Activated naive CD8-positive, alpha-beta T cell treated with anti-CD3 and anti-CD28 coated beads for 36 hours (primary cell): ENCODE measurements at places on chromosomes 16 and 17.
A peak's percentile ranks its signal among the peaks of the same experiment; 100 is the strongest.

DNA sequence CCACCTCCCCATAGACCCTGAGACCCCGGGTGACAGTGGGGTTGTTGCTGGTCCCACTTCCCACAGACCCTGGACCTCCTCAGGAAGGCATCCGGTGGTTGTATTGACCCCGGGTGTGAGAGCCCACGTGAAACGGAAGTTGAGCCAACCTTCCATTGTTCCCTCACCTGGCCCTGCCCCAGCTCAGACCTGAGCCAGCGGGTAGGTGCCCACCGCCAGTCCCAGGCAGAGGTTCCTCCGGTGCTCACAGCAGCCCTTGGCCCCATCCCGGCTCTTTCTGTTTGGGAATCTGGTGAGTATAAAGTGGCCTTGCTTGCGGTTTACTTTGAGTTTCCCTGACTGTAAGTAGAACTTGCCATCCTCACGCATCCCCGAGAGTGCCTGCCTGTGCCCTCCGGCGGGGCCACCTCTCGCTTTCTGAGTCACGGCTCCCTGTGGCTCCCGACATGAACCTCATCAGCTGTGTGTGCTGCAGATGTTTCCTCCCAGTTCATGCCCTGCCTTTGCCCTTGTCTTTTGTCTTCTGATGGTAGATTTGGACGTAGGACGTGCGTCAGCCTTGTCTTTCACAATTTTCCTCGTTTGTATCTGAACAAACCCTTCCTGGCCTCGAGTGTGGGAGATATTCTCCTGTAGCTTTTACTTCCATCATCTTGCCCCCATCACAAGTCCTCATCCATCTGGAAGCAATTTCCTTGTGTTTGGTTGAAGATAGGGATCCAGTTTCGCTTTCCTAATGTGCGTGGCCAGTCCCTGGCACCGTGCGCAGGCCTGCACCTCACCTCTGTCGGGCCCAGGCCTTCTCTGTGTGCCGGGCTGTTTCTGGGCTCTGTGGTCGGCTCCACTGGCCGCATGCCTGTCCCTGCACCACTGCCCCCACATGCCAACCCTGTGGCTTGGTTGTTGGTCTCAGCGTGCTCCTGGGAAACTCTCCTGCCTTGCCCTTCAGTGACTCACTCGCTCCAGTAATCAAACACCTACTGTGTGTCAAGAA, 76.0 kb downstream of the METRNL start:
- DNase-seq = no peak

- DNase-seq = no peak
Observed at GRCh38 chr16:56475201-56475600, 23.8 kb downstream of the OGFOD1 start.

- DNase-seq = no peak
Observed at GRCh38 chr16:87017371-87018012, 299.7 kb downstream of the C16orf95 start.

DNA sequence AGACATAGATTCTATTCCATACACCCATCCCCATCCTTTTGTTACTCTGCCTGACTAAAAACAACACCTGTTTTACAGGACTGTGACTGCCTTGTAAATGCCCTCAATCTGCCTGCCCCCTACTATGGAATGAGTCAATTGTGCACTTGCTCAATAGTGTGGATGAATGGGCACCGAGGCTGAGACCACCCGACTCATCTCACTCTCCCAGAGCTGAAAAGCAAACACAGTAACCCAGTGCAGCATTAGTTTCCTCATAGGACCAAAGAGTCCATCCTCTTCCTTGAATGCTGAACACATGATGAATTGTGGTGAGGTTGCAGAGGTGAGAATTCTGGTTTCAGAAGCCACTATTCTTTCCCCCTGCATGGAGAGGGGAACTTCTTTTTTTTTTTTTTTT, 233.7 kb downstream of the ZFHX3 start:
- DNase-seq = no peak

- DNase-seq = no peak
Observed at GRCh38 chr17:76053246-76054111, 18.8 kb downstream of the SRP68 start.

- DNase-seq = no peak
Observed at GRCh38 chr17:81683208-81683583, 401 bp downstream of the ARL16 start.

- no peak for DNase-seq
Observed at GRCh38 chr16:56191835-56192634, 746 bp downstream of the GNAO1 start.

GRCh38 chr17:2309338-2310154, 5.8 kb downstream of the SRR start:
- DNase-seq = no peak

- no peak for DNase-seq
Observed at GRCh38 chr16:67486805-67487204, 3.5 kb upstream of the AGRP start.

GRCh38 chr17:19728084-19728495, 11.7 kb upstream of the SLC47A2 start:
- DNase-seq = no peak

GRCh38 chr16:13805951-13806350, 114.0 kb upstream of the ERCC4 start:
- DNase-seq = no peak

GRCh38 chr17:41589301-41589700, 2.6 kb upstream of the KRT14 start:
- no peak for DNase-seq

DNA sequence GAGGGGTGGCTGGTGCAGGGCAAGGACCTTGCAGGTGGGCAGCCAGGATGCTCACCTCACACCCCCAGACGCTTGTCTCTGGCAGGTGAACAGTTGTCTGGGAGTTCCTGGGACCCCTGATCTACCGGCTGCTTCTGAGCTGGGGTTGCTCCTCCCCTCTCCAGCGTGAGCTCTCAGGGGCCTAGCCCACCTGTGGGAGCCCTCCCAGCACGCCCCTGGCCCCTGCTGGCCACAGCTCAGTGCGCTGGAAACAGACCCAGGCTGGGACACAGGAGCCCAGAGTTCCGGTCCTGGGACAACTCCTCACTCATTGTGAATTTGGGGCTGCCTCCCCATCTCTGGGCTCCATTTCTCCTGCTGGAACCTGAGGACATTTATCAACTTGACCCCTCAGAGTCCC, 30.3 kb downstream of the ARHGAP23 start:
- no peak for DNase-seq

GRCh38 chr17:31588034-31588433, 196.6 kb downstream of the RAB11FIP4 start:
- no peak for DNase-seq

GRCh38 chr16:56625140-56625942, at the start of gene MT1E:
TSS of gene MT1E (plus strand) at chr16:56625781. CDS start at chr16:56625852, 71 bp downstream.
- DNase-seq = peak; percentile 82

DNA sequence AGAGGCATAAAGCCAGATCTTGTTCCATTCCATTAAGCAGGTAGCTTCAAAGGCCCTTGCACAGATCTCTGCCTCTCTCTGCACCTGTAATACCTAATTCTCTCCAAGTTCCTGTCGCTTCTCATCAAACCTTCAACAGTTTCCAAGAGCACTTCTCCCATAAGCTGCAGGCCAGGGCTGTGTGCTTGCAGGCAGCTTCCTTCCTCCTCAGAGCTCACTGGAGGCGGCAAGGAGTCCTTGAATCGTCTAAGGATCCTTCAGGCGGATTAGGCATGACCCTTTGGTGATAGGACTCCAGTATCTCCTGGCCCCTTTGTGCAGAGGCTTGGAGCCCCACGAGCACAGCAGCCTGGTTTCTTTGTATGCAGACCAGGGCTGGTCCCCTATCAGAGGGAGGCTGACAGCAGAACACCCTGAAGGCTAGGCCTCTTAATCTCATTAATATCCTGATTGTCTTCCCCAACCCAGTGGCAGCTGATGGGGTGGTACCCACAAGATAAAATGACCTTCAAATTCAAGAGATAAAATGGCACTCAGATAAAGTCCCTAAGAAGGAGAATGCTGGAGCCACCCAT, 19.8 kb downstream of the HNF1B start:
- DNase-seq = no peak

- DNase-seq = no peak
Observed at GRCh38 chr17:62761884-62762283, 46.2 kb downstream of the MARCHF10 start.

DNA sequence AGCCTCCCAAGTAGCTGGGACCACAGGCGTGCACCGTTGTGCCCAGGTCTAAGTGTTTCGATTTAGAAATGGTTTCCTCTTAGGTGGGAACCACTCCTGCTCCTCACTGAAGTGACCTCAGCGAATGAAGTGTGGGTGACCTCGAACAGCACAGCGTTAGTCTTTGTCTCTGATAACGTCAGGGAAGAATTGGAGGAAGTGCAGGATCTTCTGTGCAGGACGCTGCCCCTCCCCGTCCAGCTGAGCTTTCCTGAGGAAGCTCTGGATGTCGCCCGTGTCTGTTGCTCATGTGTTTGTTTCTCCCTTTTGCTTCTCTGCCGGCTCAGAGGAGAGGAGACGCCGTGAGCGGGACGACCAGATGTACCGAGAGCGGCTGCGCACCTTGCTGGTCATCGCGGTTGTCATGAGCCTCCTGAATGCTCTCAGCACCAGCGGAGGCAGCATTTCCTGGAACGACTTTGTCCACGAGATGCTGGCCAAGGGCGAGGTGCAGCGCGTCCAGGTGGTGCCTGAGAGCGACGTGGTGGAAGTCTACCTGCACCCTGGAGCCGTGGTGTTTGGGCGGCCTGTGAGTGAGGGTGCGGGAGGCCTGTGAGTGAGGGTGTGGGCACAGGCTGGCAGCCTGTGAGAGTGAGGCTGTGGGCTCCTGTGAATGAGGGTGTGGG, 15.6 kb downstream of the SPG7 start:
- no peak for DNase-seq

DNA sequence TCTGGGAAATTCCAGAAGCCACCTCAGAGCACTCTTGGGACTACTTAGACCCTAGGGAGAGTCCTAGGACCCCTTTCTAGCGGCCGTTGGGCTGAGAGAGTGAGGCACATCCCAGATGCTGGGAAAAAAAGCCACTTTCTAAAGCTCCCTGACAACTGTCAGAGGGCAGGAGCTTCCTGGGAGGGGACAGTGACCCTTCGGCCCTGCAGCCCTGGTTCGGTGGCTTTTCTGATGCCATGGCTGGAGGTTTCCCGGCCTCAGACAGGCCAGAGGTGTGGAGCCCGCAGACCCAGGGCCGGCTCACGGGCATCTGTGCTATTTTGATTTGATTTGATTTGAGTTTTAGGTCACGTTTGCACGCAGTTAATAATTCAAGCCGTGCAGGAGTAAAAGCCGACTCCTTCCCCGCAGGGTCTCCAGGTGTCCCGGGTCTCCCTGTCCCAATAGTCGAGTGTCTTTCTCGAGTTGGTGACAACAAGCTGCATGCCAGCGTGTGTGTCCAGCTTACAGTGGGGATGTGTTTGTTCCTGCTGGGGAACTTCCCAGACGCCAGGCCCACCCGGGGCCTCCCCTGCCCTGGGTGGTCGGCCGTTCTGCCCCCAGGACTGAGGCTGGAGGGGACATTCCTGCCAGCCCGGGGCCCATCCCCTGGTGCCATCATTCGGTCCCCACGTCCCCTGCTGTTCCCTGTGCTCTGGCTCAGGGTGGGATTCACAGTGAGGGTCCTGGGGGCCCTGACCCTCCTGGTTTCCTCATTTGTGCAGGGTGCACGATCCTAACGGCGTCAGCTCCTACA, 1.0 kb upstream of the CBFA2T3 start:
- DNase-seq = no peak

DNA sequence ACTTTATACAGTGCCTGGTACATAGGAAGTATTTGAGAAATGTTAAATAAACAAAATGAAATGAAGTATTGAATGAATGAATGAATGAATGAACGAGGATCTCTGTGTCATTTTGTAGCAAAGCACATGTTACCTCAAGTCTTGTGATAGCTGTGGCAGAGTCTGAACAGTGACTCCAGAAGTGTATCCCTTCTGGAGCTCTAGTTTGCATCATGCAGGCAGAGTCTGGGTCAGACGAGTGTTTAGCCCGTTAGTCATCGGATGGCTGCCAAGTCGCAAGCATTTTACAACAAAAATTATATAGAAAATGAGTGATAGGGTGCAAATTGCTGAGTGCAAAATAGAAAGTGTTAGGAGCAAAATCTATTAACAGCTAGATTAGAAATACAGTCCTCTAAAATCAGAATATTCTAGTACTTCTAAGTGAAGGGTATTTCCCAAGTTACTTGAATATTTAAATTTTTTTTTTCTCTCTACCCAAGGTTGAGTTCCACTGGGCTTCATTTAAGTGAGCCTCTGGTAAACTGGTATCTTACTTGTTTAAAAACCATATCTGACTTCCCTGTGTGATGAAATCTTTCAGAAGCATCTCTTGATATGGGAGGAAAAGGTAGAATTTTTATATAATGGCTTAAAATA, 113.3 kb downstream of the FTO start:
- no peak for DNase-seq

DNA sequence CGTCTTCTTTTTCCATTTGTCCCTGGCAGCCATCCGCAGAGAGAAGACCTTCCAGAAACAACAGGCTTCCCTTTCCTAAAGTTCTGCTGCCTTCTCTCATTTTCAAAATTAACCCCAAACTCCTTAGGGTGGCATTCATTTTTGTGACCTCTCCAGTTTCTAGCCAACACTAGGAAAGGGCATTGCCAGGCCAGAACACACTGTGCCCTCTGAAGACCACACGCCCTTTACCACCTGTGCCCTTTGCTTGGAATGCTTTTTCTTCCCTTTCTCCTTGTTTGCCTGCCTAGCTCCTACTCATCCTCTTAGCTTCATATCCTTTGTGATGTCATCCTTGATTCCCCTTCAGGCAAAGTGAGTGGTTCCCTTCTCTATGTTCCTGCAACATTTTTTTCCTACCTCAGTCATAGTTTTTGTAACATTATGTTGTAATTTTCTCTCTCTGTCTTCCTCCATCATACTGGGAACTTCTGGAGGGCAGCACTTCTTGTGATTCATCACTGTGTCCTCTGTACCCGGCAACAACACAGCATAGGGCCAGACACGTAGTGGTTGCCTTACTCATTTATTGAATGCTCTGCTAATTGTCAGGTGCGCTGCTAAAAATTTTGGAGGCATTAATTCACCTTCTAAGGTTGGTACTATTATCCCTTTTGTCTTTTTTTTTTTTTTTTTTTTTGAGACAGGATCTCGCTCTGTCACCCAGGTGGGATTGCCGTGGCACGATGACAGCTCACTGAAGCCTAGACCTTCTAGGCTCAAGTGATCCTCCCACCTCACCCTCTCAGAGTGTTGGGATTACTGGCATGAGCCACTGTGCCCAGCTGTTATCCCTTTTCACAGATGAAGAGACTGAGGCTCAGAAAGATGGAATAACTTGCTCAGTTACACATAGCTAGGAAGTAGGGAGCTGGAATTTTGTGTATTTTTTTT, 1.0 kb downstream of the KAT8 start:
- DNase-seq = no peak

GRCh38 chr17:79414063-79414792, 196.6 kb downstream of the RBFOX3 start:
- no peak for DNase-seq

DNA sequence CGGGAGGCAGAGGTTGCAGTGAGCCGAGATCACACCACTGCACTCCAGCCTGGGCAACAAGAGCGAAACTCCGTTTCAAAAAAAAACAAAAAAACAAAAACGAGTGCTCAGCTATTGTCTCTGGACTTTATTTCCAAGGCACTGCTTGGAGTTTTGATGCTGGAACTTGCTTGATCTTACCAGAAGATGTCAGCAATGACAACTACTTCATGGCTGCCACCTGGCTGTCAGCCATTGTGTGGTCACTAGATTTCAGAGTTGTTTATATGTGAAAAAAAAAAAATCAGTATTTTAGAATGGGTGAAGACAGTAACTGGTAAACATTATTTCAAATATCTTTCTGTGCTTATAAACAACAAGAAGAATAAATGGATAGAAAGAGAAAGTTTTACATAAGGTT, 26.3 kb upstream of the OR4D1 start:
- DNase-seq = no peak

- no peak for DNase-seq
Observed at GRCh38 chr16:8614435-8615029, 7.0 kb upstream of the METTL22 start.

- no peak for DNase-seq
Observed at GRCh38 chr17:560432-560873, 154.2 kb downstream of the VPS53 start.

- DNase-seq = no peak
Observed at GRCh38 chr16:72797621-72798020, 250.3 kb downstream of the ZFHX3 start.
